ENCODE measurements at places on chromosomes 16 and 17.

GRCh38 chr16:83513008-83513755 is 294.6 kb upstream of the HSBP1 start:
- DNase-seq: no peak

DNA sequence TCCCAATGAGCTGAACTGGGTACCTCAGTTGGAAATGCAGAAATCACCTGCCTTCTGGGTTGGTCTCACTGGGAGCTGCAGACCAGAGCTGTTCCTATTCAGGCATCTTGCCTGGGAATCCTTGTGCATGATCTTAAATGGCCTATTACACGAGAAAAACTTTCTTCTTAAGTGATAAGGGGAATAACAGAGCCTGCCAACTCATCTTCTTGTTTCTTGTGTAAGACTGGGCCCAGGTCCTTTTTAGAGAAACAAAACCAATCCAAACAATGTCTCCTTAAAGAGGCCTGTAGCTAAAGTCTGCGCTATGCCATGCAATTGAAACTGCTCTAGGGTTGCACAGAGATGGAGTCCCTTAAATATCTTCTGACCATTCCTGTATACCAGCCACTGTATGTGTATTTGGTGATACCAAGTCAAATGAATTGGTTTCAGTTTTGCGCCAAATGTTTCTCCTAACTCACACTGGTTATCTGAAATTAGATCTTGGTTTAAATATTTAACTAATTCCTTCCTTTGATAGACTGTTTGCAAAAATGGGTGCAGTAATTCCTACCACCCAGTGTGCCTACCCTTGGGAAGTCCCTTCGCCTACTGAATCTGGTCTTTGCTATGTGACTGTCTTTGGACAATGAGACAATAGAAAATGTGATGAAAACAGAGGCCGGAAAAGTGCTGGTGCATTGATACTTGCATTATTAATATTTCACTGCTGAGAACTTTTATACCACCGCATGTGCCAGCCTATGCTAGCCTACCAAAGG is 6.5 kb upstream of the CCL23 start:
- DNase-seq: no peak

GRCh38 chr17:66542129-66542966 is 239.9 kb downstream of the PRKCA start:
- no peak for DNase-seq

DNA sequence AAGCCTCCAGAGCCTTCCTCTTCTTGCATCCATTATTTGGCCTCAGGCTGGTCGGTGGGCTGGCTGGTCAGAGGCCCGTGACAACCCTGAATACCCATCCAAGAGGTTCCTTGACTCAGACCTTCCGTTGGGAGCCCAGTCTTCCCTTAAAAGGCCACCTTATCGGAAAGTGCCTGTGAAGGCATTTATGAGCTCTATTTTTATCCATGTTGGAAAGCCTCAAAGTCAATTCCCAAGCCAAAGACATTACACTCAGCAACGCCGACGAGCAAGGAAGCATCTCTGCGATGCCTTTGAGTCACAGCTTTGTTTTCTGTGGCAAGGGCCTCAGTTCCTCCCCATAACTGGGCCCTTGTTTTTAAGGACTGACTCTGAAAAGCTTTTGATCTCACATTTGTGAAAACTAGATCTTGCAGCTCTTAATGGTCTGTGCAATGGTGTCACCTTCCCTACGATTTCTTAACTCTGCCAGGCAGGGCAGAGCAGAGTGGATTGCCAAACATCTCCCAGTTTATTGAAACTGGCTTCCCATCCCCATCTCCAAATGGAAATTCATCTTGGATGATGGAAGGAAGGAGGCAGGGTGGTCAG is 13.3 kb upstream of the SPOP start:
- no peak for DNase-seq

- DNase-seq: no peak
Measured at GRCh38 chr17:63150994-63151464, 185.0 kb downstream of the TANC2 start.

DNA sequence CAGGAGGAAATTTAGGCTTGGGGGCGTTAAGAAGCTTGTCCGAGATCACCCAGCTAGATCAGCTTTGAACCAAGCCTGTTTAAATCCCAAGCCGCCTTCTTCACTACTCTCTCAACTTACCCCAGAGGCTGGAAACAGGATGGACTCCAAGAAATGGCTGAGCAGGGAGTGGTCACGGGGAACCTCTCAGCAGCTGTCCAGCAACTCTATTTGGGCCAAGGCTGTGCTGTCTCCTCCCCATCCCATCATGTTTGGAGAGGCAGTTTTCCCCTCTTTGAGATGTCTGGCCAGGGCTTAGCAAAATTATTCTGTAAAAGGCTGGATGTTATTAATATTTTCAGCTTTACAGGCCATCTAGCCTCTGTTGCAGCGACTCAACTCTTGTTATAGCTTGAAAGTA is 305.7 kb downstream of the RBFOX1 start:
- DNase-seq: no peak

GRCh38 chr17:7839876-7840261 is 5.9 kb downstream of the KDM6B start:
- DNase-seq: no peak

DNA sequence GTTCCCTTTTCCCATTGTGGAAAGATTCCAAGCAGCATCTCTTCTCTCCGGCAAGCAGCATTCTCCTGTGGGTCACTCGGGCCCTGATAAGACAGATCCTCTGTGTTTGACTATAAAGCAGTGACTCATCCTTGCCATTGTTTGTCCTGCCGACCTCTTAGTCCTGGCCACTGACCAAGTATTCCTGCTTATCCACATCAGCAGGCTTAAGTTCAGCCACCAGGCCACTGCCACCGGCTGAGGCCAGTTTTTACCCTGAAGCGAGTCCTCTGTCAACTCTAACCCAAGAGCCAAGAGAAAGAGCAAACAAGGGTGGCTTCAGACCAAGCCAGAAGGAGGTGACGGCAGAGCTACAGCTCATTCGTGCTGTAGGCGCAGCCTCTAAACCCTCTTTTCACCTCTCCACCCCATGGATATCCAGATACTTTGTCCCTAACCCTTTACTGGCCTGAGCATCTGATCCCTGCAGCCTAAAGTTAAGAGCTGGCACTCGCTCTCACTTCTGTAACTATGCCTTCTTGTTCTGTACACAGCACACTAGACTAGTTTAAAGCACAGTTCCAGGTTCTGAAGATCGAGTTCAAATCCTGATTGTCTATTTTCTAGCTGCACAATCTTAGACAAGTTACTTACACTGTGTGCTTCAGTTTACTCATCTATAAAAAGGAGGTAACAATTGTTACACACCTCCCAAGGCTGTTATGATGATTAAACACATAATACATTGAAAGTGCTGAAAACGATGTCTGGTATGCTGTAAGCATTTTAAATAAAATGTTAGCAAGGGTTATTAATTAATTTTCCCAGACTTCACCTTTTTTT is 31.0 kb downstream of the SOX9 start:
- DNase-seq: no peak

DNA sequence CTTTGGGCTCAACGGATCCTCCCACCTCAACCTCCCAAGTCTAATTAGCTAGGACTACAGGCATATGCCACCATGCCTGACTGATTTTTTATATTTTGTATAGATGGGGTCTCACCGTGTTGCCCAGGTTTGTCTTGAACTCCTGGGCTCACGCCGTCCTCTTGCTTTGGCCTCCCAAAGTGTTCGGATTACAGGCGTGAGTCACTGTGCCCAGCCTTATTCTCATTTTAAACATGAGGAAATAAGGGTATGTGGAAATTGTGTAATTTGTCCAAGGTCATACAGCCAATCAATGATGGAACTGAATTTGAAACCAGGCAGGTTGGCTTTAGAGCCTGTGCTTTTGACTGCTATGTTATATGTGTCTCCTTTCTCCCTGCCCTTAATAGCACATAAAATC is 27.4 kb upstream of the AQP8 start:
- DNase-seq: no peak

DNA sequence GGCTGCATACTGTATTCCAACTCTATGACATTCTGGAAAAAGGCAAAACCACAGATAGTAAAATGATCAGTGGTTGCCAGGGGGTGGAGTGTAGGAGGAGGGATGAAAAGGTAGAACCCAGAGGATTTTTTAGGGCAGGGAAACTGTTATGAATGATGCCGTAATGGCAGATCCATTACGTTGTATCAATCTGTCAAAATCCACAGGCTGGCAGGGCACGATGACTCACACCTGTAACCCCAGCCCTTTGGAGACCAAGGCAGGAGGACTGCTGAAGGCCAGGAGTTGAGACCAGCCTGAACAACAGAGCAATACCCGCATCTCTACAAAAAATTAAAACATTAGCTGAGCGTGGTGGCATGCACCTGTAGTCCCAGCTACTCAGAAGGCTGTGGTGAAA is 91.8 kb downstream of the RMI2 start:
- no peak for DNase-seq

DNA sequence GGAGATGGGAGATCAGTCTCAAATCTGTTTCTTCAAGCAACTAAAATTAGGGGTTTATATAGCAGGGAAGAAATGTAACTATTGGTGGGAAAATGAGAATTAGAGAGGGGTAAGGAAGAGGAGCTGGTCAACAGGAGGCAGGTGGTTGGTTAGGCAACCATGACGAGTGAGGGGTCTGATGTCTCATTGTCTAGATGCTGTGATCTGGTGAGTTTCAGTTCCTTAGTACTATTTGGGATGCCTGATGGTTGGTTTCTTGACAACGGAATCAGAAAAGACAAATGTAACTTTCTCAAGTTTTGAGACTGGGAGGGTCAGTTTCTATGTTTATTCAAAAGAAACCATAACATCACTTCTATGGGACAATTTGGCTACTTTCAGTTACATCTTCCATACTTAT is 415.3 kb upstream of the C16orf82 start:
- DNase-seq: no peak

- DNase-seq: no peak
Measured at GRCh38 chr16:1454561-1454960, 10.2 kb upstream of the CCDC154 start.

DNA sequence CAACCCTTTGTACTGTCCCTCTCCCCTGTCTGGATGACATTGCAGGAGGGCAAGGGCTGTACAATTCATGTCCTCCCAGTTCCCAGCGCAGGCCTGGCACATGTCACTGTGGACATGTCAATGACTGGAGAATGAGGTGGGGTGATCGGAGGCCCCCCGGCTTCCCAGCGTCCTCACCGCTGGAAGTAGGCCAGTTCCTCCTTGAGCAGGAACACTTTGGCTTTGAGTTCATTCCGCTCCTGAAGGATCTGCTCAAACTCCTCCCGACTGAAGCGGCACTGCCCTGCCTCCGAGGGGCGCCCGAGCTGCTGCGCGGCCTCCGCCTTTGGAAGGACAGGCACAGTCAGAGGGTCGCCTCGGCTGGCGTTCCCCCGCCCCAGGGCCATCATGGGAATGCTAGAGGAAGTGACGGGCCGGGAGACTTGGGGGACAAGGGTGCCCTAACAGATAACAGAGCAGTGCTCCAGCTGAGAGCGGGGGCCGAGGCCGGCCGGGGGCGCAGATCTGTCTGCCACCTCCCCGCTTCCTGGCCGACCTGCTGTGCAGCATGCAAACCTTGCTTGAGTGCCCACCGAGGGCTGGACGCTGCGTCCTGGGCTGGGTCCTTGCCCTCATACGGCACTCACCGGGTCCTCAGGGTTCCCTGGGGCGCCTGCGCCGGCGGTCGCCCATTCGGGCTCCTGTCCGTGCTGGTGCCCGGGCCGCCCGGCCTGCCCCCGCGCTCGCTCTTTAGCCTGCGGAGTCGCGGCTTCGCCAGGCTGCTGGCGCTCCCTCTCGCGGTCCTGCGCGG is 1.3 kb downstream of the RILP start:
- DNase-seq: no peak

DNA sequence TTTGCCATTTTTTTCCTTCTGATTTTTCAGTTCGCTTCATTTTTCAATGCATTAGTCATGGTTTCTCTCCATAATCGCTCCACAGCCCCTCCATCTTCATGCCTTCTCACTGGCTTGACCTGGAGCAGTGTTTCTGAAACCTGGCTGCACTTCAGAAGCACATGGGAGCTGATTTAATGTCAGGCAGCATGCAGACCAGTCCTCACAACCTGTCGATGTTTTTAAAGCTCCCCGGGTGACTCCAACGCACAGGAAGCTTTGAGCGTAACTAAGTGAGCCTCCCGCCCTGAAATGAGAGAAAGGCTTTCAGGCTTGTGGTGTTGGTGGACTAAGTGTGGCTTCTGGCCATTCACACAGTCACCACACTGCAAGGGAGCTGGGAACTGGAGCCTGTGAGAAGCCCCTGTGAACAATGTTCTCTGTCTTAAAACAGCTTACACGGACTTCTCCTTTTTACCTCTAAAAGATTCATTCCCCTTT is 16.8 kb upstream of the DRG2 start:
- no peak for DNase-seq

- no peak for DNase-seq
Measured at GRCh38 chr16:87580855-87581261, 21.4 kb upstream of the JPH3 start.

GRCh38 chr16:58678716-58679115 is 5.9 kb downstream of the SLC38A7 start:
- no peak for DNase-seq

DNA sequence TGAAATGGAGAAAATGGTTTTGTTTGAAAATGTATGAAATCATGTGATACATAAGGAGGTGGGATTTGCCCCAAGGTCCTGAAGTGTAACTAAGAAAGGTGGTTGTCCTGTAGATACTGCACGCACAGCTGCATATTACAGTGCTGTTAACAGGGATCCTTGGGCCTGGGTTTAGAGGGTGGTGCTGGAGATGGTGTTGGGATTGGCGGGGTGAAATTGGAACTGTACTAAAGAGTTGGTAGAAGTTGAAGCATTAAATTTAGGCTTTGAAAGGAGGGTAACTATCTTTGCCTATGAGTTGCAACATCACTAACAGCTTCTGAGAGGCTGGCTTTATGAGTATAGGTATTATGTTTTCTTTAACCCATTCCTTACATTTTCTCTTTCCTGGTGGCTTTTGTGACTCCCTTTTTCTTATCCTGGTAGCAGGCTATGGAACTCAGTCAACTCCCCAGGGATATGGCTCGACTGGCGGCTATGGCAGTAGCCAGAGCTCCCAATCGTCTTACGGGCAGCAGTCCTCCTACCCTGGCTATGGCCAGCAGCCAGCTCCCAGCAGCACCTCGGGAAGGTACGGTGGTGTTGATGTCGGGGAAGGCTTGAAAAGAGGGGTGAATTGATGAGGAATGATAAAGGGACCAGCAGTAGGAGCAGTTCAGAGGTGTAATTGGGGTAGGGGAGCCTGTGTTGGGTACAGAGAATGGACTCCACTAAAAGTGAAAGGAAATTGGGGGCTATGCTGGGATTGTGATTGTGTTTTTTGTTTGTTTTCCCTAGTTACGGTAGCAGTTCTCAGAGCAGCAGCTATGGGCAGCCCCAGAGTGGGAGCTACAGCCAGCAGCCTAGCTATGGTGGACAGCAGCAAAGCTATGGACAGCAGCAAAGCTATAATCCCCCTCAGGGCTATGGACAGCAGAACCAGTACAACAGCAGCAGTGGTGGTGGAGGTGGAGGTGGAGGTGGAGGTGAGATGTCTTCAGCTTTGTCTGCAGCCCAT is 3.8 kb downstream of the FUS start:
- no peak for DNase-seq

GRCh38 chr17:49013311-49014213 is 16.4 kb downstream of the IGF2BP1 start:
- no peak for DNase-seq

DNA sequence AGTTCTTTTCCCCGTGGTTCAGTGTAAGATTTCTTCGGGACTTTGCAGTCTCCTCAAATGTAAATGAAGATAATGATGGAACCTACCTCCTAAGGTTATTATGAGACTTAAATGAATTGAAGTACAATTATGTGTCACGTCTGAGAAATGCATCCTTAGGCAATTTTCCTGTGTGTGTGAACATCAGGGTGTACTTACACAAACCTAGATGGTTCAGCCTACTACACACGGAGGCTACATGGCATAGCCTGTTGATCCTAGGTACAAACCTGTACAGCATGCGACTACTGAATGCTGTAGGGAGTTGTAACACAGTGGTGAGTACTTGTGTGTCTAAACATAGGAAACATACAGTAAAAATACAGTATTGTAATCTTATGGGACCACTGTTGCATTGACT is 1.1 kb upstream of the FAM20A start:
- DNase-seq: no peak
